ENCODE measurements at places on chromosomes 11 and 22.

DNA sequence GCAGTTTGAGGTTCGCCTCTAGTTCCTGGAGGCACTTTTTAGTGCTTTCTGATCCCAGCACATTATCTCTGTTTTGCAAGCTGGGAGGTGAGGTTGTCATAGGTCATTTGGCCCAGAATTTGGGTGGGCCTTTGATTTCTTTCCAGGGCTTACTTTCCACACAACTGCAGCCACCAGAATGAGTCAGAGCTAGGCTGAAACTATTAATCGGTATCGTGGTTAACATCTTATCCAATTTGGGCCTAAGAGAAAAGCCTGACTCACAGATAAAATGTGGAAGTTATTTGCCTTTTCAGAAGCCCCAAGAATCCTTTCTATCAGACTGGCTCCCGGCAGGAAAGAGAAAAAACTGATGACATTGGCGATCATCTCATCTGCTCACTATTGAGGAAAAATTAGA is 166.4 kb downstream of the KIRREL3 start:
- DNase-seq: no peak

GRCh38 chr11:87454241-87454640 is 416.5 kb downstream of the TMEM135 start:
- no peak for DNase-seq

- DNase-seq: no peak
These were observed 139.6 kb upstream of the LMO1 start for GRCh38 chr11:8403310-8403709.

DNA sequence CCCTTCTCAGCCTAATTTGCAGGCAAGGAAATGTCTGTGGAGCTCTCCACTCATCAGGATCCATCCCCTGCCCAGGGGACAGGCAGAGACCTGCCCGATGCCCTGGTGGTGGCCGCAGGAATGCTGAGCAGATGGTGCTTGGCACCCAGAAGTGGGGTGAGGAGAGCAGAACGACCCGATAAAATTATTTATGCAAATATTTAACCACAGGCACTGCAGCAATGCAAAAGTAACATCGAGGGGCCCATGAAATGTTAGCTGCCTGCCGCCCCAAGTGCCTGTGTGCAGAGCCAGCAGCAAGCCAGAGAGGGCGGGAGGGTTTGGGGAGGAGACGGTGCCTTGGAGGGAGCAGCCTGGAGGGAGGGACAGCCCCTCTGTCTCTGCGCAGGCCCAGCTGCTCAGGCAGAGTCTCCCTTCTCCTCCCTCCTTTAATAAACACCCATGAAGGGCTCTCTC is 205.5 kb downstream of the CTTN start:
- DNase-seq: no peak

DNA sequence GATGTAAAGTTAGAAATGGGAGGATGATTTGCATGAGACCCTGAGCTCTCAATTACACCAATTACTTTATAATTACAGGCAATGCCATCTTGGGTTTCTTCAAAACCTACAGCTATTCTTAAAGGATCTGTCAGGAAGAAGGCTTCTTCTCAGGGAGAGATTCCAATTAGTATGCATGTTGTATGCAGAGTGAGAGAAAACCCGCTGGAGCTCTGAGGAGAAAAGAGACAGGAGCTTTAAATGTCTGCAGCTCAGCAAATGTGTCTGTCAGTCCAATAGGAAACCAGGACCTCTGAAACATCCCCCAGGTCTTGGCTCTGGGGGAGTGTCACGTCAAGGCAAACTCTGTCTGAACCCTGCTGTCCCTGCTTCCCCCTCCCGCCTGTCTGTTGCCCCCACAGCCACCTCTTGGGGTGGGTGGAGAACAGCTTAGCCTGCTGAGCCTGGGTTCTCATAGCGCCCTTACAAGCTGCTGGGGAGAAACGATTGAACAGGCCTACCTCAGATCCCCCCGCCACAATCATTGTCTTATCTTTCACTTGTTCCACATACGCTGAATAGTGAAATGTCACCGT is 140.2 kb downstream of the SPATA19 start:
- DNase-seq: no peak

DNA sequence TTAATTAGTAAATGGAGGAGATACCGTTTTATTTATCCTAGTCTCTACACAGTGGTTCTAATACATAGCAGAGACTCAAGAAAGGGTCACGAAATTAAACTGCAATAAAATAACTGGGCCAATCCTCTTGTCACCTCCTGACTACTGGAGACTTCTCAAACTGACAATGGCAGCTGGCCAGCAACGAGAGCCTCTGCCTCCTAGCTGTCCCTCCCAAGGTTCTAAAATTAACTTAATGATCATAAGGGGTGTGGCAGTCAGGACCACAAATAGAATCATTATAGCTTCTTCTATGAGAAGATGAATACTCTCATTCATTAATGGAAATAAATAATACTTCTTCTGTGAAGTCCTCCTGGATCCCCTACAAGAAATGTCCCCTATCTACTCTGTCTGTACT is 63.8 kb upstream of the APOA1 start:
- DNase-seq: no peak

DNA sequence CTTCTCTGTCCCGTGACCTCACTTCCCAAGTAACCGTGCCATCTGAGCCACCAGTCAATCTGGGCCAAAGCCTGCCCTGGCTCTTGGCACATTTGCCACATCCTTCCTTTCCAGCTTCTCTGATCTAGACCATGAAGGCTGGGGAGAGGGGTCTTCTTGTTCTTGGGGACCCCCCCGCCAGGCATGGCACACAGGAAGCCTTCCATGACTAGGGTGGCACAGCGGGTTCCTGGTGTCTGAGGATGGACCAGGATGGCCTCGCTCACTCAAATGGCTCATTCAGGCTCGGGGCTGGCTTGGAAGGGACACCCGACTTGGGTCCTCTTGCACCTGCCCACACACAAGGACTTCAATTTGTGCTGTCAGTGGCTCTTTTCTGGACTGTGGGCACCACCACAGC is 121.3 kb downstream of the BCR start:
- no peak for DNase-seq

- peak; percentile 54 for DNase-seq
These were observed 171.8 kb downstream of the SOX6 start for GRCh38 chr11:16184588-16184987.

DNA sequence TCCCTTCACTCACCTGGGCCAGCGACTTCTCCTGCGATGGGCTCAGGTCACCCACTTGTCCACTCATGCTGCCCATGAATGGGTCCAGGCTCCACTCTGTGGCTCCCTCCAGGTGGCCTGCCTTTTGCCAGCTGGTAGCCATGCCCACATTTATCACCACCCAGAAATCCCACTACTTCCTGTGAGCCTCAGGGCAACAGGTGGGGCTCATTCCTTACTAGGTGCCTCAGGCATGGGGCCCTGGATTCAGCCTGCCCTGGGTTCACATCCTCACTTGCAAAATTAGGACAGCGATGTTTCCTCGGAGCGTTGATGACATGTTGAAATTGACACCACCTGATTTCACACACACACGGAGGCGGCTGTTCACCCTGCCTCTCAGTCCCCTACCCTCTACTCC is at the start of gene SEC14L6:
Gene SEC14L6 (minus strand): TSS at position 126 of the 400 bp plus-strand sequence. CDS start 59 bp downstream, at position 67.
- no peak for DNase-seq

DNA sequence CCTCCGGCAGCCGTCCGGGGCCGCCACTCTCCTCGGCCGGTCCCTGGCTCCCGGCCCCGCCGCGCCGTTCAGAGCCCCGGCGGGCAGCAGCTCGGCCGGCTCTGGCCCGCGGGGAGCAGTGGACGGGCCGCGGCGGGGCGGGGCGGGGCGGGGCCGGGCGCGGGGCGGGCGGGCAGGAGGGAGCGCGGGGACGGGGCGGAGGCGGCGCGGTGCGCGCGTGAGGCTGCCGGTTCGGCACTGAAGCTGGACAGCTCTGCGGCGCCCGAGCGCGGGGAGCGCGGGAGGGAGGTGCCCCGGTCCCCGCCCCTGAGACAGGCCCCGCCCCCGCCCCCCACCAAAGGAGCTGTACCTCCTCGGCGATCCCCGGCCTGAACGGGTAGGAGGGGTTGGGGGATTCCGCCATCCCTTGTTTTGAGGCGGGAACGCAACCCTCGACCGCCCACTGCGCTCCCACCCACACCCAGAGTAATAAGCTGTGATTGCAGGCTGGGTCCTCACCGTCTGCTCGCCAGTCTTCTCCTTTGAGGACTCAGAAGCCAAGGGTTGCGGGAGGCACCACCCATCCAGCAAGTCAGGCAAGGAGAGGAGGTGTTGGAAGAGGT is at the start of gene DRD2:
Gene DRD2 (minus strand): TSS at position 239 of the 602 bp plus-strand sequence. CDS start 50,747 bp downstream, outside the sequence.
- DNase-seq: peak; percentile 20

GRCh38 chr22:46542011-46542985 is 4.9 kb upstream of the CELSR1 start:
- peak; percentile 19 for DNase-seq

DNA sequence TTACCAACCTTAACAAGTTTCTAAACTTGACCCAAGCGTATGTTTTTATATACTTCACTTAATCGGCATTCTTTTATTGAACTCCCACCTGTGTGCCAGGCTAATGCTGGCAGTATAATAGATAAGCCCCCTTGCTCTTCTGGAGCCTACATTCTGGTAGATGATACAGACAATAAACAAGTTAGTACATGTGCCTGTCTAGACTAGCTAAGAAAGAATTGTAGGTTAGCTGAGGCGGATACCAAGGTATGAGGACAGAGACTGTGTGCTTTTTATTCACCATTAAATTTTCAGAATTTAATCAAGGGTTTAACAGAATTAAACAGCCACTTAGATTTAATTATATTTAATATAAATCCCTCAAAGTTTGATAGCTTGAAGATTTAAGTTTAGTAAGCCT is 45.7 kb downstream of the TTC17 start:
- DNase-seq: no peak

DNA sequence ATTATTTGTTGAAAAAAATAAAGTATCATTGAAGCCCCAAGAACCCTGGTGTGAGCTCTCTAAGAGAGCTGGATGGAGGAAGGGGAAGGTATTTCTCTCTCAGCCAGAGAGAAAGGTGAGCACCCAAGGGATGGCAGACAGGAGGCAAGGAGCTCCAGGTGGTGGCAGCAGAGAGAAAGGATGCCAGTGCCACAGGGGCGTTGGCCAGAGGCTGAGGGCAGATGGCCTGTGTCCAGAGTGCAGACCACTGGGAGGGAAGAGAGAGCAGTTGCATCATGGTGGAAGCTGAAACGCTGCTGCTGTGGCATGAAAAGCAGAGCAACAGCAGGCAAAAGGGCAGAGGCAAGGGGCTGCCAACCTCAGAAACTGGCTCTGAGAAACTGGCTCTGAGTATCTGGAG is 8.5 kb downstream of the SPON1 start:
- peak; percentile 50 for DNase-seq

- peak; percentile 29 for DNase-seq
These were observed 11.3 kb downstream of the PCSK7 start for GRCh38 chr11:117220568-117220967.

DNA sequence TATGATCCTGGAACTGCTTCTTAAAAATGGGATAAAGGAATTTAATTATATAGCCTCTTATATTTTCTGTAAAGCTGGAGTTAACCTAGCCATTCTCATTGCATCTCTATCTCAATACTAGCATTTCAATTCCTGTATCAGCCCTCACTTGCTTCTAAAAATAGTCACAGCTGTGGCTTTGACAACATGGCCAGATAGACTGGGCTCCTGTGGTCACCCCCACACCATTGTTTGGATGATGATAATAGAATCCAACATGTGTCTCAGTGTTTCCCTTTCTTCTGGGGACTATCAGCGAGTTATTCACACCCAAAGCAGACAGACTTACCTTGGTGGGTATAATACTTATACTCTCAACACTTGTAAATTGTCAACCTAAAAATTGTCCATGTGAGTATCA is 6.9 kb downstream of the VWA5A start:
- DNase-seq: no peak

GRCh38 chr11:88520391-88520790 is 182.9 kb upstream of the CTSC start:
- no peak for DNase-seq

- peak; percentile 5 for DNase-seq
These were observed 56.1 kb downstream of the APIP start for GRCh38 chr11:34860034-34860433.

GRCh38 chr11:3613998-3614741 is 27.6 kb downstream of the ART5 start:
- no peak for DNase-seq

- DNase-seq: no peak
These were observed 9.1 kb downstream of the SSH3 start for GRCh38 chr11:67312187-67313021.

DNA sequence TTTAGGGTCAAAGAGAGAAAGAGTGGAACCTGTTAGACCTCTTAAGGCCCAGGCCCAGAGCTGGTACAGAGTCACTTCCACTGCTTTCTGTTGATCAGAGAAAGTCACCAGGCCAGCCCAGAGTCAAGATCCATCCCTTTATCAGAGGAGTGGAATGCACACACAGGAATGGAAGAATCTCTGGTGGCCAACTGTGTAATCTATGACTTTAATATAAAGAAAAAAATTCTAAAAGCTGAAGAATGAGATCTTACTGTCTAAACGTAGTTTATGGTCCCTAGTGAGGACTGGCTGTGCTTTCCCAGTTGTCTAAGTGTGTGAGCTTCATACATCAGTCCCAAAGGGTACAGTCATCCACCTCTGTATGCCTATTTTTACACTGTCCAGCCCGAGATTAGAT is 51.0 kb downstream of the PPFIBP2 start:
- no peak for DNase-seq

DNA sequence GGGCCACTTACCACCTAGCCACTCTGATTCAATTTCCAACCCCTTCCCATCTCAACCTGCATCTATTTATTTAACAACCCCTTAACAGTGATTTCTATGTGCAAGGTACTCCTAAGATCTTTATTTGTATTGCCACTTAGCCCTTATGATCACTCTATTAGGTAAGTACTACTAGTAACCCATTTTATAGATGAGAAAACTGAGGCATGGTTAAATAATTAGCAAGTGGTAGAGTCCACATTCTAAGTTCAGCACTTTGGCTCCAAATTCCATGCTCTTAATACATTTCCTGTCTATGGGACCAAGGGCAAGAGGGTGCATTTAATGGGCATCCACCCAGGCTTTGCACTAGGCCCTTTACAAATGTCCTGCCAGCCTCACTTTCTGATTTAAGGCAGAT is 38.1 kb upstream of the CSNK2A3 start:
- no peak for DNase-seq

- no peak for DNase-seq
These were observed 3.5 kb downstream of the ADM start for GRCh38 chr11:10308201-10308954.

DNA sequence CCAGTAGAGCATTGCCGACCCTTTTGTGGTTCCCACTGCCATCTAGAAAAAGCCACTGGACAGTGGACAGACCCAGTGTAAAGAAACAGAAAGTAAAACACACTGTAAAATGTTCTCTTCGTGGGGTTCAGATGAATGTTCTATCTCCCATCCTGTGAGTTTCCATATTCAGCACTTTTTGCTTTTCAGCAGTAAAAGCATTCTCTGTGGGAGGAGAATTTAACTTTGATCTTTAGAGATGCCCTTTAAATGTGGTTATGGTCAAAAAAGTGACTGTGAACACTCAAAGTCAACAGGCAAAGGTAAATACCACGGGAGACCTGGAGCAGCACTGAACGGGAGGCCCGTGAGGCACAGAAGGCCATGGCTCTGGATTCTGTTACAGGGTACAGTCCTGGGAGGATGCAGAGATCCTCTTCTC is 53.9 kb downstream of the FLI1 start:
- DNase-seq: no peak

Measured in NCI-H1092 treated with DMSO at 0.1 percent for 48 hours (cell line).